ENCODE measurements at places on chromosomes 4 and X.

GRCh38 chr4:177802661-177803060, 360.4 kb upstream of the AGA start:
- DNase-seq = no peak

DNA sequence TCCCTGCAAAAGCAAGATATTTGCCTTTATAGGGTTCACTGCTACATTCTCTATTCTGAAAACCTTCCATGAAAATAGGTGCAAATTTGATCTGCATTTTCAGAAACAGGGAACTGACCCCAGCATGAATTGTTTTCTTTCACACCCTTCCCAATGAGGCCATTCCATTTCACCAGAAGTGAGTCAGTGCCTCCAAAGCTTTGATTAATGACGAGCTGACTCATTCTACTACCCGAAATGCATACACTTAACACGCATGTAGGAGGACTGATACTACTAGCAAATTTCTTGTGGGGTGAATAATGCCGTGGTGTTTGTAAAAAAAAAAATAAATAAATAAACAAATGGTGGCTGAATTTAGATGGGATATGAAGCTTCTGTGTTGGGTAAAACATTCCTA, 146.9 kb upstream of the FGF13 start:
- DNase-seq = no peak

DNA sequence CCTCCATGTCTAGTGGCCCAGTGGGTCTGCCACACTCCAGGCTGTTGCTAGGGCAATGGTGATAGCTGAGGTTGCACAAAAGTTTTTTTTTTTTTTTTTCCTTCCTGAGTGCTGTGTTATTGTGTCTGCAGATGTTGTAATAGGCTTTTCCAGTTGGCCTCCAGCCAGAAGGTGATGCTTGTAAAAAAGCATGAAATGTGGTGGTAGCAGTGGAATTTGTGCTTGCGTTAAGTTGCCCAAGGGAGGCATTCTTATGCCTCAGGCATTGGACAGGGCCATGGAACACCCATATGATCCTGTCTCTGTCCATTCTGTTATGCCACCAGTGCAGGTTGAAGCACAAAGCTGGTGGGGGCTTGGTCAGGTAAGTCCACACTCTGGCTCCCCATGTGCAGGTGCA, 660.5 kb upstream of the SPANXN1 start:
- DNase-seq = no peak

DNA sequence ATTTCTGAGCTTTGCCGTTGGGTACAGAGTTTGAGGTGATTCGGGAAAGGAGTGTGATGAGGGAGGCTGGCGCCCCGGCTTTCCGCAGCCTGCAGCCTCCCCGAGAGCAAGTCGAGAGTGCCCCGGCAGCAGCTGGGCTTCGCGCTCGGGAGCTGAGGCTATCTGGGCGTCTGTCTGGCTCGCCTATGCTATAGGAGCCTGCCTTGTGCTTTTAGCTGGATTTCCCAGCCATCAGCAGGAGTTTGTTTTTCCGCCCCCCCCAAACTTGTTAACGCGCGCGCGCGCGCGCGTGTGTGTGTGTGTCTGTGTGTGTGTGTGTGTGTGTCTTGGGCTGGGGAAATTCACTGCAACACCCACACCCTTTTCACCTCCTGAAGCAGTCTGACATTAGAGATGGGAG, 765 bp upstream of the DGKK start:
- no peak for DNase-seq

- DNase-seq = no peak
Observed at GRCh38 chr4:183377491-183377890, 55.3 kb upstream of the CLDN24 start.

DNA sequence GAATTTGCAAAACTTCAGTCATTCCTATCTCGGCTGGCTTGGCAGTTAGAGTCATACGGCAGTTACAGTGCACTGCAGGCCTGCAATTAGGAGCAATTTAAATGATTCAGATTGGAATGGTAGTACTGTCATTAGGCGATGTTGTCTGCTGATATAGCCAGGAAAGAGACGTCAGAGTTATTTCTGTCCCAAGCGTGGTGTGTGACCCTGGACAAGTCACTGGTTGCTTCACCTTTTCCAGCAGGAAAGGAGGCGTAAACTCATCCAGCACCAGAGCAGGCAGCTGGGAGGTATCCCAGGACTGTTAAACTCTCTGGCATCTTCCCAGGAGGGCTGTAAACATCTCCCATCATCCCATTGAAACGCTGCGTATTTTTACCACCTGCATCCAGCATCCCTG, 836 bp upstream of the LNX1 start:
- DNase-seq = no peak

- no peak for DNase-seq
Observed at GRCh38 chr4:76658231-76659102, 223.4 kb downstream of the SHROOM3 start.

DNA sequence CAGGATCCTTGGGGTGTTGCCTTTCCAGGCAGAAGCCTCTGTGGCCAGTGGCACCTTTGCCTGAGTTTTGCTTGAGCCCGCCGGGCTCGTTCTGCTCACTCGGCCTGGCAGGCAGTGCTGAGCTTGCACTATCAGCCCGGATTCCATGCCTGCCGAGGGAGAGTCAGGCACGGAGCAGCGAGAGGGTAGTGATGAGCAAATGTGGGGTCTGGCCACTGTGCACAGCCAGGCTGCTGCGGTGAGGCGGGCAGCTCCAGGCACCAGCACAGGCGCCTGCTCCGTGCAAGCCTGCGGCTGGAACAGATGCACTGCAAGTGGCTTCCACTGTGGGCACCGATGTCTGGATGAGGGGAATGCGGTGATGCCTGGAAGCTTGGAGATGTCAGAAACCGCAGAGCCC, 619.2 kb downstream of the RAPGEF2 start:
- no peak for DNase-seq

DNA sequence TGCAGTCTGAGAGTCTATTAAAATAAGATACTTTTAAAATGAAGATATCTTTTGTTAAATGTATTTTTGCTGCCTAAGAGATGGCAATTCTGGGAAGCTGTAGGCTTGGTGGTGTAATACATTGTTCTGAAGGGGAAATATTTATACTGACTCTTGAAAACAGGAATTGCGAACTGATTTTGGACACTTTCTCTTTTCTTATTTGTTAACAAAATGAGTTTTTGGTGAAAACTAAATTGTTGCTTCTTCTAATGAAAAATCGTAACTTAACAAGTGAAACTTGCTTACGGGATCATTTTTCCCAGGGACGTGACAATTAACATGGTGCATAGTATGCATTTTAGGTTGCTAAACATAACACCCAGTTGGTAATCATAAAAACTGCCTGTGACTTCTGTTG, 71.0 kb downstream of the RAPGEF2 start:
- no peak for DNase-seq

GRCh38 chr4:39169426-39169825, 12.9 kb upstream of the WDR19 start:
- no peak for DNase-seq

- DNase-seq = no peak
Observed at GRCh38 chrX:46258356-46258755, 286.9 kb downstream of the ZNF674 start.

Measured in NCI-H1694 treated with DMSO at 0.1 percent for 48 hours (cell line).